Neural progenitor cell (in vitro differentiated cells): ENCODE measurements at places on chromosomes 4 and X. TPM values are rescaled to one million over a fixed set of nuclear protein-coding genes. Genes with fewer than 3 reads are reported as not detected.

- no peak for DNase-seq
Observed at GRCh38 chr4:48780865-48781214, 761 bp upstream of the FRYL start.

RAB33A gene
- 4.4 and 5.1 TPM in 2 replicates for total RNA-seq

DNA sequence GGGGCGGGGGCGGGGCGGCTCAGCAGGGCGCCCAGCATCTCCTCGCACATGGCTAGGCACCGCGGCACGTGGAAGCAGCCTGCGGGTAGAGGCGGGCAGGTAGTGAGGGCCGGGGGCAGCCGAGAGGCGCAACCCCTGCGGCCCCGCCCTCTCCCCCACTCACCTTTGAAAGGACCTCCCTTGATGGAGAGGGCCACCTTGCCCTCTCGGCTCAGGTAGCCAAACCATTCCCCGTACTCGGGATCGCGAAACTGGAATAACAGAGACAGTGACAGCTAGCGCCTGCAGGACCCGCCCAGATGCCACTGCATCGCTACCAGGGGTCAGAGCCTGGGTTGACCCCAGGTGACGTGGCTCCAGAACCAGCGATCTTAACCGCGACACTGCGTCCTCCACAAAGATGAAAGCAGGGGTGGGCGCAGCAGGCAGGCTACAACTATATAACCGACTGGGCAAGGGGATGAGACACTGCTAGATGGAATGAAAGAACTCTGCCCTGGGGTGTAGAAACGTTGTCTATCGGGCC is 552 bp upstream of the NAA10 start:
- peak; percentile 47 for DNase-seq

- no peak for DNase-seq
Observed at GRCh38 chrX:69218407-69218997, 53.2 kb upstream of the PJA1 start.

DNA sequence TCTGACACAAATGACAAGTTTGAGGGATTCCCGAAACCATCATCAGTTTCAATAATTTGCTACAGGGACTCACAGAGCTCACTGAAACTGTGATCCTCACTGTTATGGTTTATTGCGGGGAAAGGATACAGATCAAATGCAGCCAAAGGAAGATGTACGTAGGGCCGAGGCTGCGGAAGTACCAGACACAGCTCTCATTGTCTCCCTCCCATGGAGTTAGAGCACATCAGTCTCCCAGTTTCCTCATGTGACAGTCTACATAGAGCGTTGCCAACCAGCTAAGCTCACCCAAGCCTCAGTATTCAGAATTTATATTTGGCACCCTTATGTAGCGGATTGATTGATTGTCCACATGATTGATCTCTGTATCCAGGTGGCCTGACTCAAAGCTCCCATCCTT is 137.8 kb upstream of the TENM3 start:
- no peak for DNase-seq

EDA2R gene
- total RNA-seq: 8.0 and 8.8 TPM in 2 replicates

ACSL1 gene
- total RNA-seq: 0.06 and 5.1 TPM in 2 replicates

CLCN4 gene
- 6.5 and 6.6 TPM in 2 replicates for total RNA-seq
